ENCODE measurements at places on chromosomes 5 and 9. TPM values are rescaled to one million over a fixed set of nuclear protein-coding genes. Genes with fewer than 3 reads are reported as not detected.

Gene SLC36A2
- not detected for total RNA-seq

Gene RNF130
- 62.2 TPM for total RNA-seq

Gene PFN3
- not detected for total RNA-seq

Gene CDKN2A
- total RNA-seq = 8.6 TPM

DNA sequence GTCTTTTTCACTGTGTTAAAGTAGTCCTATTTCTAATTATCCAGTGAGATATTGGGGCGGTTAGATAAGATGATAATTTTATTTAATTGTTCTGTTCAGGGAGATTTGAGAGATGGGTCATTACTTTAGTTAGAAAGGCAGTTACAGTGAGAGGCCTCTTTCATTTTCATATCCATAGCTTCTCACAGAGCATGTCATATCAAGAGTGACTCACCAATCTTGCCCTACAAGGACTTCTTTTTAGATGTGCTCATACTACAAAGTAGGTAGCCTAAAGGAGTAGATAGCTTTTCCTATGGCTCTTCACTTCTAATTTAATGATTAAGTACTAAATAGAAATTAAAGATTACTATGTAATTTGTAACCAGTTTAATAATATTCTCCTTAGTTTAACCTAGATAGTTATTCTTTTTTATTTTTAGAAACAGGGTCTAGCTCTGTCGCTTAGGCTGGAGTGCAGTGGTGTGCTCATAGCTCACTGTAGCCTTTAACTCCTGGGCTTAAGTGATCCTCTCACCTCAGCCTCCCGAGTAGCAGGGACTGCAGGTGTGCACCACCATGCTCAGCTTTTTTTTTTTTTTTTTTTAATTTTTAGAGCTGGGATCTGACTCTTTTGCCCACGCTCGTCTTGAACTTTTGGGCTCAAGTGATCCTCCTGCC lies 71.0 kb downstream of the FER start:
- no peak overlapping the region for H3K4me3 ChIP-seq
- H3K27me3 ChIP-seq = no peaks in the 10 kb centered on the region
- no peak overlapping the region for H3K27ac ChIP-seq
